ENCODE measurements at places on chromosomes 2 and 18.

- DNase-seq, result no peak
These were observed 23.5 kb downstream of the HPCAL1 start for GRCh38 chr2:10326151-10326616.

DNA sequence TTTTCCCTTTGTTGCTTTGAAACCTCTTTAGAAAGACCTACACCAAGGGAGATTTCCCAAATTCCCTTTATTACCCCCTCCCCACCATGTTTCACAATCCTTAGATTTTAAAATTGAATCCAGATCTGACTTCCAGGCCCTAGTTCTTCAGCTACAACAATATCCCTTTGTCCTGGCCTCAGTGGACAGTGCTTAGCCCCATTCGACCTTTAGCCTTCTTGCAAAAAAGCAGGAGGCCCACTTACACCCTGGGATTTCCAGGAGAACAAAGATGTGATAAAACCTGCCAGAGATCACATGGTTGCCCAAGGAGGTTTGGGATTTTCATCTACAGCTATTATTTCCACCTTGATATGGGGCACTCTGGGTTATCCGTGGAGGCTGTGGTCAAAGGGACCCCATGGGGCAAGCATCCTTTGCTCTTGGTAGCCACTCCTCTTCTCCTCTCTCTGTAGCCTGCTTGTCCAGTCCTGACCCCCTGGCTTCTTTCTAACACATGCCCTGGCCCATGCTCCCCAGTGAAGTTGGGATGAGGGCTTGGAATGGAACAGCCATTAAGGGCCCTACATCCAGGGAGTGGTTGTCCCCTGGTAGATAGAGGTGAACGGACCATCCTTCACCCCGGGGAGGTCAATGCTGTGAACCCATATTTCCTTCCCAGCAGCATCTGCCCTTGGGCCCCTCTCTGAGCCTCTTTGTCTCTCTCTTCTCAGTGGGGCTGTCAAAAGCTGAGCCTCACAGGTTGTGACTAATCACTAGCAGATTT lies 267.4 kb downstream of the DYSF start:
- DNase-seq, result no peak

- no peak for DNase-seq
These were observed 222.7 kb downstream of the PIEZO2 start for GRCh38 chr18:10926621-10927161.

GRCh38 chr18:62880673-62881364 lies 165.5 kb downstream of the PHLPP1 start:
- DNase-seq, result no peak

GRCh38 chr18:49959176-49959575 lies 145.8 kb upstream of the ACAA2 start:
- no peak for DNase-seq

- no peak for DNase-seq
These were observed 67.7 kb downstream of the DPP4 start for GRCh38 chr2:162006337-162006736.

GRCh38 chr2:239605976-239606375 lies 205.2 kb upstream of the HDAC4 start:
- DNase-seq, result no peak

DNA sequence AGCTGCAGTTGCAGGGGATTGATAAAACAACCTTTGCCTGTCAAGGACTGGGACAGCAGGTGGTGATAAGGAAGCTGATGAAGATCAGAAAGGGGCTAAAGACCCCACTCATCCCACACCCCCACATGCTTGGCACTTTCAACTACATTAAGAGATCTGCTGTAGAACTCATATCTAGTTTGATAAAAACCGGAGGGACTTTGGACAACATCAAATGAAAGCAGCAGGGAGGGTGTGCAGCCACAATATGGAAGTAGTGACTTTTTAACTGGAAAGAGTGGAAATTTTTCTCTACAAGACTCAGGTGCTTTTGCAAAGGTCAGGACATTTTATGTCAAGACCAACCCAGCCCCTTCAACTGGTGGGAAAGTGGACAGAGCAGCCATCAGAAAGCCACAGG lies 56.8 kb downstream of the TBC1D8 start:
- no peak for DNase-seq

DNA sequence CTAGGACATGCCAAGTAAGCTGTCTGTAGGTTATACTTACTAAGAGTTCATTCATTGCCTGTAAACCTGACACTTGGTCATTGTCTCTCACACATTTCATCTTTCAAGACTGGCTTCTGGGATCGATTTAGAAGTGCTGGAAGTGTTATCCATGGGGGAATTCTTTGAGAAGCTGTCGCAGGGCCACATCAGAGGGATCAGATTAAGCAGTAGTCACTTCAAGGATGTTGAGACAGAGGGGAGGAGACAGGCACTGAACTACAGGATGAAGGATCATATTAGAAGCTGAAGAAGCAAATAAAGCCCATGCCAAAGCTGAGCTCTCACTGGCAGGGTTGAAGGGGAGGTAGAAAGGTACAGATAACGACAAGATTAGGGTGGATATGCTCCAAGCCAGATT lies 49.0 kb downstream of the CDK15 start:
- DNase-seq, result no peak

DNA sequence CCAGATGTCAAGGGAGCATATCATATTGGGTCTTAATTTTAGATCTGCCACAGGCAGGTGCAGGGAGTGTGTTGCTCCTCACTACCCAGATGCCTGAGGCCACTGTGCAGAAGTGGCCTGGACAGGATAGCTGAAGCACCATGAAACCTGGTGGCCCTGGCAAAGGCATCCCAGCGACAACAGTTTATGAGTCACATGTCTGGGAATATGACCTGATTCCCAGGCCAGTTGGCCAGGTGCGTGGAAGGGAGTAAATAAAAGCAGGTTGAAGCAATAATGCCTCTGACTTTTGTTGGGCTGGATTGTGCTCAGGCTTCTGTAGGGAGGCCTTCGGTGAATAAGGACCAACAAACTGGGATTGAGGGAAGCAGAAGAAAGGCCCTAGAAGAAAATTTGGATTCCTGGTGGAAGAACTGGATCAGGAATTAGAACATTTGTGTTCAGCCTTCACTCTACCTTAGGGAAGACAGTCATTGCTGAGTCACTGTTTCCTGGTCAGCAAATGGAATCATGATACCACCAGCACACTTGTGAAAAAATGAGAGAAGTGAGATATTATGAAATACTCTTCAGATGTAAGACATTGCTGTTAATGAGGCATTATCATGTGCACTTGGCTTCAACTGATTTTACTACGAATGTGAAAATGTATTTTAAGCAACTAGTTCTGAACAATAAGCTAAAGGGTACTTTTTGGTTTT lies 78.4 kb upstream of the ZNF516 start:
- DNase-seq, result no peak

Measured in NCI-H748 treated with DMSO at 0.1 percent for 48 hours (cell line).